Right renal pelvis (tissue), 4 donors: ENCODE measurements at places on chromosomes 12 and 14. TPM values are rescaled to one million over a fixed set of nuclear protein-coding genes. Genes with fewer than 3 reads are reported as not detected.

TSPAN19 gene
- 0.47 TPM for polyA plus RNA-seq

DNA sequence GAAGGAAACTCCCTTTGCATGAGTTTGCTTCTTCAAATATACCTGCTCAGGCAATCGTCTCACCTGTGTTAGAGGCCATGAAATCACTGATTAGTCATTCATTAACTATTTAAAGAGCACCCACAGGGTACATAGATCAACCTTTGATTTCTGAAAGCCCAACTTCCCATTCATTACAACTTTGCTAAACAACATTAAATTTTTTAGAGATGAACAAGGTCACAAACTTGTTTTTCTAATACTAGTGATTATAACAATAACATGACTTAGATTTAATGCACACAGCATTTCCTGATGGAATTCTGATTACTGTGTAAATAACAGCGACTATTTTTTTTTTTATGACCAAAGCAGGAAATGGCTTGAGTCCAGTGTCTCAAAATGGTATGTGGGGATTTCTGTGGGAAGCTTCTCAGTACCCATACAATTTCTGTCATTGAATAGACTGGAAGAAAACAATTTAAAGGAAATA is 5.4 kb upstream of the ERO1A start:
- no peak for DNase-seq

- DNase-seq = no peak
Measured at GRCh38 chr12:75585330-75585729, 73.9 kb upstream of the KRR1 start.

GRCh38 chr12:95543305-95543704 is 8.0 kb downstream of the USP44 start:
- no peak for DNase-seq
